CD4-positive, alpha-beta T cell treated with Interleukin-6 for 4 hours (primary cell): ENCODE measurements at places on chromosomes 11 and 22.

GRCh38 chr11:114176321-114176720 lies 116.8 kb downstream of the ZBTB16 start:
- no peak for DNase-seq

- no peak for DNase-seq
Measured at GRCh38 chr11:44812971-44813370, 86.2 kb downstream of the TSPAN18 start.

- DNase-seq, result no peak
Measured at GRCh38 chr22:35425971-35426800, 26.2 kb downstream of the MCM5 start.

DNA sequence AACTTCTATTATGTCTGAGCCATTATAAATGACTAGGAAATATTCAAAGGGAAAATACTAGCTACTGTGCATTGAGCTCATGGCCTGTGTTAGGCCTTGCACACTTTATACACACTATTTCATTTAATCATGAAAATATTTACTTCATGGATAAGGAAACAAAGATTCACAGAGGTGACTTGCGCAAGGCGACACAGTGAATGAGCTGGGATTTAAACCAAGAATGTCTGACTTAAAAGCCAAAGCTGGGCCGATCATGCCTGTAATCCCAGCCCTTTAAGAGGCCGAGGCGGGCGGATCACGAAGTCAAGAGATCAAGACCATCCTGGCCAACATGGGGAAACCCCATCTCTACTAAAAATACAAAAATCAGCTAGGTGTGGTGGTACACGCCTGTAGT lies 231.5 kb downstream of the MIAT start:
- DNase-seq, result no peak

- DNase-seq, result no peak
Measured at GRCh38 chr11:117498791-117499190, 171.1 kb downstream of the CEP164 start.

DNA sequence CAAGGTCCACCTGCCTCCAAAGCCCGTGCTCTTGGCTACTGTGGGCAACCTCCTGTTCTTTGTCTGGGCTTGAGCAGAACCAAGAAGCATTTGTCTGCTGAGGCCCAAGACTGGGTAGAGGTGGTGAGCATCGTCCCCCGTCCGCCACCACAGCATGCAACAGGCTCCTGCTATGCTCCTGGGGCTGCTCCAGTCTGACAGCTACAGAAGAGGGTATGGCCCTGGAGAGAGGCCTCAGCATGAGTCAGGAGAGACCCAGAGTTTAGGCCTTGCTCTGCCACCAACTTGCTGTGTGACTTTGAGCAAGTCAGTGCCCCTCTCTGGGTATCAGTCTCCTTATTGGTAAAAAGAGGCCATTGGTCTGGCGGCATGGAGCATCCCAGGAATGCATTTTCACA lies 91.2 kb downstream of the TP53I11 start:
- no peak for DNase-seq

DNA sequence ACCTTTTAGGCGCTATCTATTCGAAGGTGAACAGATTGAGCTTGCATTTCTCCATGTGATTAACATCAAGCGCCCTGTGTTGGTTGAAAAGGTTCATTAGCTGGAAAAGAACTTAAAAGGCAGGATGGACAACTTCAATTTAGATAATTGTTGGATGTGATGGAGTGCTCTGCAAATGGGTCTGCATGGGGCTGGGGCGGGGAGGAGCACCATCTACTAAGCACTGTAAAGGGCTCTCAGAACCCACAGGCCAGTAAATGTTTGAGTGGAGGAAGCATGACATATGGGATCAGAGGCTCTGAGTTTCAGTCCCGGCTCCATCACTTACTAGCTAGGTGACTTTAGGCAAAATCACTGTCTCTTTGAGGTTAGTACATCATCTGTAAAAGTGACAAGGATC lies 28.2 kb downstream of the ARL14EP start:
- DNase-seq, result no peak

GRCh38 chr22:35135165-35135564 lies 69.2 kb downstream of the ISX start:
- no peak for DNase-seq

DNA sequence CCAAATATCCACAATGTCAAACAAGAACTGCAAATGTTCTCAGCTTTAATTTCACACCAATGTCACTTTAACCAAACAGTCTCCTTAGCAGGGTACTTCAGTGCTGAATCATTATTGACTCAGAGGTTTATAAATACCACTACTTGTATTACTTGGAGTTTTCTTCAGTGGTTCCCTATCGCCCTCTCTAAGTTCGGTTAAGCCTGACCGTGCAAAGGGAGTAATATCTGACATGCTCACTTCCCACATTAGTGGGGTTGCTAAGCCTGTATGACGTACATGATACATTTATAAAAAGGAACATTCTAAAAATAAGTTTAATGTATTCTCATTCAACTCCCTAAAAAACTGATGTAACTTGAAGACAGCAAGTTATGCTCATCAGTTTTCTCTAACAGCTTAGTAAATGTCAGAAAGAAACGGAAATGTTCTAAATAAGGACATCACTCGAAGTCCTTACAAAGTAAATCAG lies 93.1 kb upstream of the ZC3H12C start:
- DNase-seq, result no peak

DNA sequence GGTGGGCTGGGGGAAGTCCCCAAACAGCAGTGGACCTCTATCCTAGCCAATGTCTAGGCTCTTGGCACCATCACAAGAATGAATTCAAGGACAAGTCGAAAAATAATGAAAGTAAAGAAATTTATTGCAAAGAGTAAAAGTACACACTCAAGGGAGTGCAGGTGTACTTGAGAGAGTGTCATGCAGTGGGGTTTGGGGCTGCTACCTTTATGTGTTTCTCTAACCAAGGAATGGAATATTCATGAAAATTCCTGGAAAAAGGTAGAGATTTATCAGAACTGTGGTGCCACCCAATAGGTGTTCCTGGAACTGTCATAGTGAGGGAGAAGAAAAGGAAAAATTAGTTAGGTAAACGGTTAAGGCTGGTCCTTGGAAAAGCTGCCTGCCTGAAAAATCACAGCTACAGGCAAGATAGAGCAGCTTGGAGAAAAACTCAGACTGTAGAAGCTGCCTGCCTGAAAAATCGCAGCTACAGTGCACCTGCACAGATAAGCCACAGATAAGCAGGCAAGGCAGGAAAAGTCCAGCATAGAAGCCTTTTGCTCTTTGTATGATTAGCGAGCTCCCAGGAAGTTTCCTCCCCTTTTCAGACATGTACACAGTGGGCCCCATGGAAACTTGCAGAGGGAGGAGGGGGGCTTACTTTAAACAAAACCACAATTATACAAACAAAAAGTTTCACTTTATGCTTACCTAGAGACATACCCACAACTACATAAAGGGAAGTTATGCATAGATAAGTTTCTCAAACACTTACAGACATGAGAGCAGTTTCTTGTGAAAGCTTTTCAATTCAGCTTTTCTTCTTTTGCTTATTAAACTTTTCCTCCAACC lies 71.4 kb upstream of the B3GNT6 start:
- DNase-seq, result no peak

- no peak for DNase-seq
Measured at GRCh38 chr11:1560649-1561251, 11.3 kb downstream of the DUSP8 start.

- no peak for DNase-seq
Measured at GRCh38 chr22:38030311-38031133, 26.7 kb upstream of the PICK1 start.

DNA sequence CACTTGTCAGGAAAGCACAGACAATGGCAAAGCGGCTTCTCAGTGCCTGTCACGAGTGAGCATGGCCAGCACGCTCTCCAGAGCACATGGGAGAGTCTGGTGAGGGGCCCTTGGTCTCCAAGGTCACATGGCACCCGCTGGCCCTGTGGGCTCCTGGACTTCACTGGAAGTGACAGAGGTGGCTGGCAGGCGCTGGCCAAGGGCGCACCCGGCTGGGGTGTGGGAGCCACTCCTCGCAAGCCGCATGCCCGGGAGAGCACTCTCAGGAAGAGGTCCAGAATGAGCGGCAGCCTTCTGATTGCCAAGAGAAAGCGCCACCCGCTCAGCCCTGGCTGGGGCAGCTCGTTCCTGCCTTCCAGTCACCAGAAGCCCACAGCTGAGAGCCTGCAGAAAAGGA lies 17.1 kb upstream of the MOB2 start:
- no peak for DNase-seq

DNA sequence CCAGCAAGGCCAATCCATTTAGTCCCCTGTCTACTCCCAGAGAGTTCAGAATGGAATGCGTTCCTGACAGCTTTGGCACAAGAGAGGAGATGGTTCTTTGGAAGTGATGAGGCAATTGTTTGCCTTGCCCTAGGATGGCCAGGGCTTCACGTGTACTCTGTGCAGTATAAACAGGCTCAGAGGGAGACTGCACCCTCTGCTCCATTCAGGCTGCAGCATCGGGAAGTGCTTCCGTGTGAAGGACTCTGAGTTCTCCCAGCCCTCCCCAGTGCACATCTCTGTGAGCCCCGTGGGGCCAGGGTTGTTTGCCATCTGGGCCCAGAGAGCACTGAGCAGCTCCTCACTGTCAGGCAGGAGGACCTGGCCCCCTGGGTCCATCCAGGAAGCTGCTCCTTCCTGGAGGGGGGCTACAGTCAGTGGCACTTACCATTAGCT lies 215.3 kb upstream of the TBCEL start:
- DNase-seq, result no peak
